MV-4-11 (cell line): ENCODE measurements at places on chromosomes 16 and 17.

DNA sequence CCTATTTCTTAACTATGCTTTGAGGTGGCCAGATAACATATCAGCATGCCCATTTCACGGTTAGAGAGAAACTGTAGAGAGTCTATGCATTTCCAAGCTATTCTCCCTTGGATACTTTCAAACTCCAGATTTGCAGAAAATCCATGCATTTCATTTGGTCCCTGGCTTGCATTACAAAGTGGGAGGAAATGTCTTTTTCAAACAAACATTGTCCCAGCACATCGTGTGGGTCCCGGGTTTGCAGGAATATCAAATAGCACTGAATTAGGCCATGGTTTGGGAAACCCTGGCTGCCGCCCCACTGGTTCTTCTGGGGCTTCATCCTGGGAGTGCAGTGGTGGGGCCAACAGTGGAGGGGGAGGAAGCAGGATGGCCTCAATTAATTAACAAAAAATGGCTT is 171.9 kb downstream of the IRX5 start:
- no peak for DNase-seq

GRCh38 chr16:48547530-48547929 is 62.5 kb downstream of the N4BP1 start:
- DNase-seq = no peak

DNA sequence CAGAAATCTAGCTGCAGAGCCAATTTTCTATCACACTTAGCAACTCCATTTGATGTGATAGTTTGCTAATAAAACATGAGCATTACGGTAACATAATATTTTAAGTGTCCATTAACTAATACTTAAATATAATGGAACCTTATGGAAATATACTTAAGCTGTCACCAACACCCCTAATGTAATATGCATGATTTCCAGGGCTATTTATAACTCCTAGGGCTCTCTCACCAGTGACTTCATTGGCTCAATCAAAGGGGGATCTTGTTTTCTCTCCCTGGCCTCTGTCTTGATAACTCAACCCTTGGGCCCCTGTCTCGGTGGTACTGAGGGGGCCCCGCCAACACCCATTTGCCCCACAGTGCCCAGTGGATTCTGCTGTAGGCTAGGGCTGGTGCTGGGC is 170.4 kb downstream of the SALL1 start:
- no peak for DNase-seq

GRCh38 chr17:80465327-80465974 is 11.0 kb downstream of the NPTX1 start:
- no peak for DNase-seq

DNA sequence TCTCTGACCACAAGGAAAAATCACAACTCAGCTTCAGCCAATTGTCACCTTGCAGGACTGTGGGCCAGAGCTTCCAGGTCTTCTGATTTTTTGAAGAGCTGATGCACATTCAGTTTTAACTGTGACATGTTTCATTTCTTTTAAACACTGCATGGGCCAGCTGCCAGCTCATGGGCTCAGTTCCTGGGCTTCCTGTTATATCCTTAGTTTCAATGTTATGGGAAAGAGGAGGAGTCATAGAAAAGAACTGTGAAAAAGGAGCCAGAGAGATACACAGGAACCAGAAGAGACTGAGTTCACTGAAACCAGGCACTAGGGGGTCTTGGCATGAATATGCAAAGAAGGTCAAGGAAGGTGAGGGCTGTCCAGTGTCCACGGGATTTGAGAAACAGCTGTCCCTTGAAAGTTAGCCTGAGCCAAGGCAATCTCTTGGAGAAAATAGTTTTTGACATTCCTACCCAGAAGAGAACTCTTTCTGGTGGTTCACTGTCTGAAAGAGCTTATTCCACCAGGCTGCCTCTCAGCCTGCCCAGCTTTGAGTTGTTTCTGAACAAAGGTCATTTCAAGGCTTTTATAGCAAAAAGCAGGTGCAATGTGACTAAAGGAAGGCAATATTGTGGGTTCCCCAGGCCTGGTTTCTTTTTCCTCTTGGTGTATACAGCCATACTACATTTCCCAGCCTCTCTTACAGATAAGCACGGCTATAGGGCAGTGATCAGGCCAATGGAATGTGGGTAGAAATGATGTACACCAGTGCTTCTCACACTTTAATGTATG is 10.5 kb downstream of the PDILT start:
- no peak for DNase-seq
